ENCODE measurements at places on chromosomes 3 and 15. TPM values are rescaled to one million over a fixed set of nuclear protein-coding genes. Genes with fewer than 3 reads are reported as not detected.

The BOC gene
- polyA plus RNA-seq: 32.8 TPM

- DNase-seq: no peak
Measured at GRCh38 chr3:170056710-170057454, 19.1 kb downstream of the GPR160 start.

- DNase-seq: no peak
Measured at GRCh38 chr15:68106656-68107055, 52.5 kb downstream of the PIAS1 start.

- no peak for DNase-seq
Measured at GRCh38 chr3:32522682-32523081, 20.0 kb upstream of the CMTM6 start.

GRCh38 chr15:79003301-79003700 lies 58.5 kb upstream of the CTSH start:
- no peak for DNase-seq

The GRAMD1C gene
- polyA plus RNA-seq: 17.7 TPM

The CSPG5 gene
- 1.2 TPM for polyA plus RNA-seq

DNA sequence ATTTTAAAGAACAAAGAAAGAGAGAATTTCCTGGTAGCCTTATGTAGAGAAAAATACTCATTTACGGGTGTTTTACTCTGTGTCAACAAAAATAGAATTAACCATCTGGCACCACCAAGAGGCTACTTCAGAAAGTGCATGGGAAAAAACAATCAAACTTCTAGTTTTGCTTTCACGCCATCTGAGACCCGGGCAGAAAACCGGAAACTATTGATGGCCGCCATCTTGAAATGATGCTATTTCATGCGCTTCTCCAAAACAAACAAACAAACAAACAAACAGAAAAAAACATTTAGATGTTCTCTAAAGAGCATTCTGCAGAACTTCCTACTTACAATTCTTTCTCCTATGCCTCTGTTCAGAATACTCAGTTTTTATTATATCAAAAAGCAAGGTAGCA lies 49.4 kb upstream of the SYNPR start:
- no peak for DNase-seq
